ENCODE measurements at places on chromosomes 12 and 14. TPM values are rescaled to one million over a fixed set of nuclear protein-coding genes. Genes with fewer than 3 reads are reported as not detected.

GRCh38 chr12:22543246-22544037 lies 900 bp downstream of the C2CD5 start:
- peaks cover 48% of the 10 kb centered on the region for H3K4me1 ChIP-seq
- DNase-seq: peak; percentile 64
- peaks cover 9% of the 10 kb centered on the region for H3K27me3 ChIP-seq
- H3K36me3 ChIP-seq: peaks cover 52% of the 10 kb centered on the region
- peak overlapping the region; percentile 92 for H3K4me3 ChIP-seq
- peak overlapping the region; percentile 96 for H3K27ac ChIP-seq

Gene TAS2R10
- 0.35 TPM for total RNA-seq

Gene WNT1
- total RNA-seq: 0.33 TPM

Gene EIF2S3B
- 1.4 TPM for total RNA-seq

Gene TSPAN19
- total RNA-seq: not detected

GRCh38 chr12:127063339-127064072 lies 1203.5 kb upstream of the TMEM132C start:
- H3K4me1 ChIP-seq: no peaks in the 10 kb centered on the region
- DNase-seq: no peak
- H3K27ac ChIP-seq: no peak overlapping the region
- H3K27me3 ChIP-seq: no peaks in the 10 kb centered on the region
- H3K4me3 ChIP-seq: no peak overlapping the region

- no peak for DNase-seq
- H3K27me3 ChIP-seq: no peaks in the 10 kb centered on the region
- H3K36me3 ChIP-seq: peaks cover 2% of the 10 kb centered on the region
- H3K4me3 ChIP-seq: no peak overlapping the region
Measured at GRCh38 chr14:31275731-31276130, 68.1 kb upstream of the HECTD1 start.

- H3K4me1 ChIP-seq: no peaks in the 10 kb centered on the region
- no peak overlapping the region for H3K4me3 ChIP-seq
- no peaks in the 10 kb centered on the region for H3K36me3 ChIP-seq
- no peaks in the 10 kb centered on the region for H3K27me3 ChIP-seq
- no peak for DNase-seq
Measured at GRCh38 chr14:53748691-53749090, 207.9 kb downstream of the BMP4 start.

GRCh38 chr12:112219195-112219594 lies 93.8 kb downstream of the TRAFD1 start:
- H3K27ac ChIP-seq: no peak overlapping the region
- DNase-seq: no peak
- peaks cover 14% of the 10 kb centered on the region for H3K36me3 ChIP-seq
- no peaks in the 10 kb centered on the region for H3K4me1 ChIP-seq
- no peak overlapping the region for H3K4me3 ChIP-seq

- no peak overlapping the region for H3K27ac ChIP-seq
- no peak overlapping the region for H3K4me3 ChIP-seq
- H3K27me3 ChIP-seq: no peaks in the 10 kb centered on the region
- H3K36me3 ChIP-seq: no peaks in the 10 kb centered on the region
- H3K4me1 ChIP-seq: no peaks in the 10 kb centered on the region
- DNase-seq: no peak
Measured at GRCh38 chr12:40552868-40553267, 139.4 kb upstream of the CNTN1 start.

Data from activated CD4-positive, alpha-beta memory T cell treated with anti-CD3 and anti-CD28 coated beads, Interleukin-2, amount 10 ng/mL, durations not matched to agents 7 days and 5 days (primary cell).